K562 (cell line): ENCODE measurements at places on chromosomes 5 and 9.

- DNase-seq, result no peak
These were observed 540.1 kb downstream of the EBF1 start for GRCh38 chr5:158559643-158560042.

- no peak for DNase-seq
These were observed 257.9 kb downstream of the RASEF start for GRCh38 chr9:82805027-82805426.

GRCh38 chr9:110622368-110622767 is 42.8 kb upstream of the SVEP1 start:
- no peak for DNase-seq

GRCh38 chr5:33688066-33688465 is 203.7 kb downstream of the ADAMTS12 start:
- DNase-seq, result no peak

DNA sequence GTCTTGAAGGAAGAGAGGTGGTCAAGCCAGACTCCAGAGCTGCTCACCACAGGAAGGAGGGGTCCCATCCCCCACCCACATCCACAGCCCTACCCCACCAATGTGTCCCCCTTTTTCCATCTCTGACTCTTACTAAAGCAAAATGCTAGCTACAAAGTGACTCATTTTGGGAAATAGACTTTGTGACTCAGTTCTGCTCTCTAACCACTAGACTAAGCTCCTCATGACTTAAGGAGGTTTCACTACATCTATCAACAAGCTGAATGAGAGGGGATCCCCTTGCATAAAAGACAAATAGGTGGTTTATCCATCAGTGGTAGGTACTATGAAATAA is 35.1 kb upstream of the ADRB2 start:
- DNase-seq, result no peak

GRCh38 chr9:137308057-137308619 is 6.1 kb upstream of the NRARP start:
- peak; percentile 61 for DNase-seq

GRCh38 chr5:64487283-64487682 is 18.5 kb upstream of the RGS7BP start:
- no peak for DNase-seq

DNA sequence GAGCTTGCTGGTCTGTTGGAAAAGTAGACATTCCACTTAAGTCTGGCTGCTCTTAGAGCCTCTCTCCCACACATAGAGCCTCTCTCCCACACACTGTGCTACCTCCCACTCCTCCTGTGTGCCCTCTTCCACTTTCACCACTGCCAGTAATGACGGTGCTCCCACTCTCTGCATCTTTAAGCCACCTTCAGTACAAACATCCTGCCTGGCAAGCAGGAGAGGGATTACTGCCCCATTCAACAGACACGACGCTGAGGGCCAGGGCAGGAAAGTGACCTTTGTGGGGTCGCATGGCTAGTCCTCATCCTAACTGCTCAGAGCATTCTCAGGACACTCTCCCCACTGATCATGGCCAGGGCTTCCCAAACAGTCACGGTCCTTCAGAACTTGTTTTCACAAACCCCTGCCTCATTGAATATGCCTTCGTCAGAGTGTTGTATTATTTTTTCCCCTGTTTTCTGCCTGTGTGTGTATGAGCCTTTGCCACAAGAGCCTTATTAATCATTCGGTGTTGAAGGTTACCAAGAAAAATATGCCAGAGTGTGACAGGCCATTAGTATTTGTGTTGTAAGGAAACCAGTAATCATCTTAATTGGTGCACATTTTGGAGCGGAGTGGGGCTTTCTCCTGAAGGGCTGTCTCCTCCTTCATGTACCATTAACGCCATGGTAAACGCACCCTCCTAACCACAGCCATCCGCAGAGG is 87.1 kb upstream of the SAP30L start:
- DNase-seq, result no peak

DNA sequence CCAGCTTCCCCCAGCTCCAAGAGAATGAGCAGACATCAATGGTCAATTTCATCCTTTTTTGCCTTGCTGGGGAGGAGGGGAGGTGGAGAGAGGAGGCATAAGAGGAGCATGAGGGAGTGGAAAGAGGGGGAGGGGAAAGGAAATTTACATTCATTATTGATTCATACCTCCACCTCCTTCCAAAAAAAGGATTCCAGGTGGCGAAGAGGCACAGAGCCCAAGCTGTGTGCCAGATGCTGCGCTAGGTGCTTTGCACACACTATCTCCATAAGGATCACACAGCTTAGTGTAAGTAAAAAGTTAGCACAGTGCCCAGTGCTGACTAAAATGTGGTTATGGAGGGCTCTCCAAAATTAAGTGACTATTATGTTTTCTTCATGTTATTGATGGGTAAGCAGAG is 11.0 kb downstream of the ASTN2 start:
- DNase-seq, result no peak

GRCh38 chr5:177447066-177447610 is 524 bp downstream of the PRR7 start:
- peak; percentile 80 for DNase-seq

- no peak for DNase-seq
These were observed 696.9 kb downstream of the MAT2B start for GRCh38 chr5:164202338-164202737.

- DNase-seq, result no peak
These were observed 101.1 kb upstream of the ZNF366 start for GRCh38 chr5:72608297-72608696.
